Stimulated activated CD4-positive, alpha-beta T cell treated with anti-CD3 and anti-CD28 coated beads, Interleukin-4, amount 100 ng/mL, for 24 hours (primary cell): ENCODE measurements at places on chromosomes 12 and 14.

- no peak for DNase-seq
These were observed 30.7 kb downstream of the ADCY6 start for GRCh38 chr12:48758186-48758585.

DNA sequence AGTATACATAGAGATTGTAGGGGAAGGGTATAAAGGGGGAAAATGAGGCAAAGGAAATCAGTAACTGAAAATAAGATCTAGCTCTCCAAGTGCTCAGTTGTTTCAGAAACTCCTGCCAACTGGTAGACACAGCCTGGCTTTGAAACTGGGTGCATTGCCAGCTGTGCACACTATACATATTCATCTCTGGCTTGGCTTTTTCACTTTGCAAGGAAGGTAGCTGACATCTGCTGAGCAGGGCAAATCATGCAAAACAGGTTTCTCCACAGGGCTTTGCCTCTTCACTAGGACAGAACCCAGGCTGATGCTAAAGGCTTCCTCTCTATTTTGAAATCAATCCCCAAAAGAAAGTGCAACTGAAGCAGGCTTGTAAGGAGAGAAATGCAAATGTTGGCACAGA is 101.5 kb downstream of the HELB start:
- DNase-seq, result no peak

GRCh38 chr12:124796303-124796960 is 67.2 kb downstream of the SCARB1 start:
- no peak for DNase-seq

- no peak for DNase-seq
These were observed 25.0 kb downstream of the JAG2 start for GRCh38 chr14:105143451-105144025.

DNA sequence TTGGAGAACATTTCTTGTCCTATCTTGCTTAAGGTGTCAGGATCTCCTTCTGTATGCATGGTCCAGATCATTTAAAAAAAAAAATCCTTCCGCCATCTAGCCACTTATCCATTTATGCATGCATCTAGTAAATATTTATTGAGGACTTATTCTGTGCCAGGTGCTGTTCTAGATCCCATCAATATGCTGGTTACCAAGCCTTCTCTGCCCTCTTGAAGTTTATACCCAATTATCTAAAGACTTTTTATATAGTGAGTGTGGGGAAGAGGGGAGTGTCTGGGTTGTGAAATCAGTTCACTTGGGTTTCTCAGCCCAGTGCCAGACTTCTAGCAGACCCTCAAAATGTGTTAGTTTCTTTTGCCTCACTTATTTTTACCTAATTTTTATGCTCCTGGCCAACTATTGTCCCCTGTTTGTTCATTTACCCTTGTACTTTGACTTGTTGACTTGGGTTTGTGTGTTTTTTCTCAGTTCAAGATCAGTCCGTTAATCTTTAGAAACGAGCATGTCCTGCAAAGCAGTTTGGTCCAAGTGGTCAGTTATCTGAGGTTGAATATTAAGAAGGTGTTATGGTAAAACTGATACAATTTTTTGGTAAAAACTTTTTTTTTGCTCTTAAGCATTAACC is 488.9 kb downstream of the PCNX1 start:
- DNase-seq, result no peak

GRCh38 chr14:67423424-67423823 is 11.5 kb upstream of the PLEK2 start:
- no peak for DNase-seq

GRCh38 chr12:19431407-19432308 is 7.6 kb upstream of the AEBP2 start:
- peak; percentile 57 for DNase-seq

GRCh38 chr12:2034633-2035430 is 18.0 kb upstream of the CACNA1C start:
- peak; percentile 88 for DNase-seq

GRCh38 chr12:76449016-76449415 is 100.8 kb upstream of the BBS10 start:
- DNase-seq, result no peak

- DNase-seq, result no peak
These were observed 299.3 kb upstream of the RTL1 start for GRCh38 chr14:101202627-101203404.

DNA sequence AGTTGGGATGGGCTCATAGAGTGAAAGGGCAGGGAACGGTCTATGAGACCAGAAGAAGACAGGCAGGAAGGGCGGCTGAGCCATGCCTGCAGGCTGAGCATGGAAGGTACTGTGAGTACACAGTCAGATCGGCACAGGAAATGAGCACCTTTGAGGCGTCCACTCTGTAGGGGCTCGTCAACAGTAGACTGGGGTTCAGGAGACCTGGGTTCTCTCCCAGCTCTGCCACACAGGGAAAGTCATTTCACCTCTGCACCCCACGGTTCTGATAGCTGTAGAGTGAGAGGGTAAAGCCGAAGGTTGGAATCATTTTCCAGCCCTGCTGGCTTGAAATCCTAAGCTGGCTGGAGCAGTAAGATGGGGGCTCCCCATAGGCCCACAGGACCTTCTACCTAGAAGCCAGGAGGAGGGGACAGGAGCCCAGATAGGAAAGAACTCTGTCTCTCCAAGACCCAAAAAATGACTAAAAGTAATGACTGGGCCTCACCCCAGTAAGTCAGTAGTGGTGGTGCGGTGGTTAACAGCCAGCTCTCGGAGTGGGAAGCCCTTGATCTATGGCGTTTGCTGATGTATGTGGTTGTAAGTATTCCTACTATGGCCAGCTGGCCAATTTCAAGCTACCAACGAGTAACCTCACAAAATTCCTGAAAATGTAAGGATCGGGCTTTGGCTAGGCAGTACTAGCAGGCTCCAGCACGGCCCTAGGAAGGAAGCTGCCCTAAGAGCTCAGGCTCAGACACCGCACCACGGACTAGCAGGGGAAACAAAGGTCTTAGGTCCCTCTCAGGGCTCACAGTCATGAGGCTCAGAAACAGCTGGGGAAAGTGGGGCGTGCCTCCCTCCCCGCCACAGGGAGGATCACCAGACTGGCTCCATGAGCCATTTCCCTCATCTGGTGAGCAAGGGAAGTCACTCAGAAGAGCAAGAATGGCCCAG is 10.3 kb upstream of the CD27 start:
- peak; percentile 36 for DNase-seq

DNA sequence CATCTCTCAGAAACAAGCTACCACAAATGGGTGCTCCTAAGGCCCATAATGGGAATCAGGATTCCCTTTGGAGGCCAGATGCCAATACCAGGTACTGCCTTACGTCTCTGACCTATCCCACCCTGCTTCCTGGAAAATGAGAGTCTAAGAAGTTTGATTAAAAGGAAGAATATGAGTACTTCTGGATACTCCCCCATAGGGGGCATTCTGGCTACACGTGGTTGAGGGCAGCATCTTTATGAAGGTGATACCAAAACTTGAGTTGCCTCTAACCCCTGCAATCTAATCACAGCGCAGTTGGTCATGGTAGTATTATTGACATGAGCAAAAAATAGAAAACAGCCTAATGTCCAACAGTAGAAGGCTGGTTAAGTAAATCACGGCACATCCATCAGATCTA is 184.2 kb upstream of the LHX5 start:
- DNase-seq, result no peak

- peak; percentile 89 for DNase-seq
These were observed 3.0 kb downstream of the LTBP2 start for GRCh38 chr14:74608959-74609611.

DNA sequence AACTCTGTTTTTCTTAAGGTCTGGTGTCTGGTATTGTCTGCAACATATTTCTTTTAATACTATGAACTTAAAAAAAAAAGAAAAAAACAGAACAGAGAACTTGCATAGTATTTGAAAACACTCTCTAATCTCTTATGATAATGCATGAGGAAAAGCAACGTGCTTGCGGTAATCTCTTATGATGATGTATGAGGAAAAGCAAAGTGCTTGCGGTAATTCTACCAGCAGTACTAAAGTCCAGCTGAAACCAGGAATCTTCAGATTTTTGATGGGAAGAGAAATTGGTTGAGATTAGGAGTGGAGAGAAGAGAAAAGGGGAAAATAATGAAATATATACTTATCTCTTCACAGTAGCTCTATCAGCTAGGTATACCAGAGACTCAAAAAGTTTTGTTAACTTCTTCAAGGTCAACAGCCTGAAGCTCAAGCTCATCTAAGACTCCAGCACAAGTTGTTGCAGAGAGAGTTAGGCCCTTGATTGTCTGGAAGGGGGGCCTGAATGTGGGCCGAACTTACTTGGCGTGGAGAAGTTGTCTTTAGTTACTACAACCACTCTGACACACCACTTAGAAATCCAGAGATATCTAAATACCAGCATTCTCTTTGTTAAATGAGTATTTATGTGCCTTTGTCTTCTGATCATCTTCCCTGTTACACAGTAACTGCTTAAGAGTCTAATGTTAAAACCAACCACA is 240.4 kb downstream of the PRKD1 start:
- DNase-seq, result no peak

DNA sequence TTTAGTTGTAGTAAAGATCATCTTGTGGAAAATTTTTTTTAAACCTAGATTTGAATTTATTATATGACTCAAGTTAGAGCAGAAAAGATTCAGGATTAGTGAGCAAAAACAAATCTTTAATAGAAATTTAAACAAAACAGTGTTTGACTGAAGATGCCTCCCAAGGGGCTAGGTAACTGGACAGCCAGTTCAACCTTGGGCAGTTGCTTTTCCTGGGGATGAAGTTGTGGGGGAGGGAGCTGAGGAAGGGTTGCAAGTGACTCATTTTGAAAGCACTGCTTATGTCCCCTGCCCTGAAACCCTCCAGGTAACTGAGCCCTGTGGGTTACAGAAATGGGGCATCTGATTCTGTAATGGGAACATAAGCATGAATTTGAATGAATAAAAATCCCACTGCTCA is 13.1 kb downstream of the CFAP54 start:
- peak; percentile 22 for DNase-seq

GRCh38 chr14:55180006-55180405 is 11.4 kb downstream of the DLGAP5 start:
- no peak for DNase-seq

DNA sequence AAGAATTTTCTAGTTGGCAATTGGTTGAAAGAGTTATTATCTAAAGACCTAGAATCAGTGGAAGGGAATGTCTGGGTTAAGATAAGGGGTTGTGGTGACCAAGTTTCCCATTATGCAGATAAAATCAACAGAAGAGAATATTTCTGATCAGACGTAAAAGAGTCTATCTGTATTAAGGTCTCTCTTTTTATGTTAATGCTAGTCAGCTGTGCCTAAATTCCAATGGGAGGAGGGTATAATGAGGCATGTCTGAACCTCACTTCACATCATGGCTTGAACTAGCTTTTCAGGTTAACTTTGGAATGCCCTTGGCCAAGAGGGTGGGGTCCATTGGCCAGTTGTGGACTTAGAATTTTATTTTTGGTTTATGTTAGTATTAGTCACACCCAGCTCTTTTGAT is 34.3 kb upstream of the CHST11 start:
- DNase-seq, result no peak

DNA sequence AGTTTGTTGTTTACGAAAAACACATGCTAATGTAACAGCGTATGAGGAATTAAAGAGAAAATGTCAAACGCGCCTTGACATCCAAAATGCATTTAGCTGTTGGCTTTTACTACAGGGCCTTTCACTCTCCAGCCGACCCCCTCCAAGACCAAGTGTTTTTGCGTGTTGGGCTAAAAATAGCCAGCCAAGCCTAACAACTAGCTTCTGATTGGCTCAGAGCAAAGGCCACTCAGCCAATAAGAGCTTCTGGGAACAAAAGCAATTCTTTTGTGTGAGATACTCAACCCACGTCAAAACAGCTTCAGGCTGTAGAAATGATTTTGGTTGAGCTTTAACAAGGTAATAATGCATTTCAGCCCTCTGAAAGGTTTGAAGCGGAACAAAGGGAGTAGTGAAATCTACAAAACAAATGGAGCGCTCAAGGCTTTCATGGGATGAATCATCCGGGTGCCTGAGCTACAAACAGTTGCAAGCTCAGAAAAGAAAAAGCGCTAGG is 198.7 kb upstream of the DCN start:
- no peak for DNase-seq

DNA sequence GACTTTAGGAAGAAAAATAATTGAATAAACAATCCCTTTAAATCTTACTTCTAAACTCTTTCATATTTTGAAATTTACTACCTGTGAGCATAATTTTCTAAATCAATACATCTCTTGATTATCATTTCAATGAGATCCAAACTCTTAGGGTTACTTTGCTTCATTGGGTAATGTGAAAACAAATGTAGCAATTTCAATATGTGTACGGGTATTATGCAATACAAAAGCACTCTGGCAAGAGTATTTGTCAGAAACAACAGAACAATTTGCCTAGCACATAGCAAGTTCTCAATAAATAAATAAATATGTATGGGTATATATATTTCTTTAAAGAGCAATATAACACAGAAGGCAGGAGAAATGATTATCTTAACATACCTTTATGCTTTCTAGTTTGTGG is 77.1 kb downstream of the PLEKHG7 start:
- DNase-seq, result no peak

GRCh38 chr12:57620245-57620935 is 9.2 kb downstream of the ARHGEF25 start:
- no peak for DNase-seq

DNA sequence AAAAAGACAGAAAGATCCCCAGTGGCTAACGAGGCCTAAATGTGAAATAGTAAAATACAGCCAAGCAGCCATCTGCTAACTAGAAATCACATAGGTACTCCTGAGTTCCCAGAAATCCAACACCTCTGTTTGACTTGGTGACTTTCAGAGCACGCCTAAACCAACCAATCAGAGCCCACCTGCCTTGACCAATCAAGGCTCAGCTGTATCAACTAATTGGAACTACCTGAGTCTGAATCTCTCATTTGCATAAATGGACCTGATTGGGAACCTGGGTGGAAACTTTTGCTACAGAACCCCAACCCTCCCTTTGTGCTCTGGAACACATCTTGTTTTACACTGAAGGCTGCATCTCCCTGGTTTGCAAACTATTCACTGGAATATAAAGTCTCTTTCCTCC is 5.1 kb upstream of the TCL1B start:
- DNase-seq, result no peak

DNA sequence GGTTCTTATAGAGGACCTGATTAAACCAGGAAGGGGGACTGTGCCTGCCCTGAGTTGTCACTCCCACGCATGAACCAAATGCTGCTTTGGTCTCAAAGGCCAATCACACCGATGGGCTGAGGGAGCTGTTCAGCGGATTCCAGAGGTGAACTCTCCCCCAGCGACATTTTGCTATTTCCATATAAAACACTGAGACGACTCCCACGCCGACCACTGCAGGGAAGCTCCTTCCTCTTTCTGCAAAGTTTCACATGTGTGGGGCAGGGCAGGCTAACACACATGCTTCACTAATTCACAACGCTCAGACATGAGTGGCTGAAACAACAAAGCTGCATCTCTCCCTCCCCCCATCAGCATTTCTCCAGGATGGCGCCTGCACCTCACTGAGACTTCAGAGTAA is 37.8 kb upstream of the TMEM132D start:
- DNase-seq, result no peak
